ENCODE measurements at places on chromosomes 11 and 22.

DNA sequence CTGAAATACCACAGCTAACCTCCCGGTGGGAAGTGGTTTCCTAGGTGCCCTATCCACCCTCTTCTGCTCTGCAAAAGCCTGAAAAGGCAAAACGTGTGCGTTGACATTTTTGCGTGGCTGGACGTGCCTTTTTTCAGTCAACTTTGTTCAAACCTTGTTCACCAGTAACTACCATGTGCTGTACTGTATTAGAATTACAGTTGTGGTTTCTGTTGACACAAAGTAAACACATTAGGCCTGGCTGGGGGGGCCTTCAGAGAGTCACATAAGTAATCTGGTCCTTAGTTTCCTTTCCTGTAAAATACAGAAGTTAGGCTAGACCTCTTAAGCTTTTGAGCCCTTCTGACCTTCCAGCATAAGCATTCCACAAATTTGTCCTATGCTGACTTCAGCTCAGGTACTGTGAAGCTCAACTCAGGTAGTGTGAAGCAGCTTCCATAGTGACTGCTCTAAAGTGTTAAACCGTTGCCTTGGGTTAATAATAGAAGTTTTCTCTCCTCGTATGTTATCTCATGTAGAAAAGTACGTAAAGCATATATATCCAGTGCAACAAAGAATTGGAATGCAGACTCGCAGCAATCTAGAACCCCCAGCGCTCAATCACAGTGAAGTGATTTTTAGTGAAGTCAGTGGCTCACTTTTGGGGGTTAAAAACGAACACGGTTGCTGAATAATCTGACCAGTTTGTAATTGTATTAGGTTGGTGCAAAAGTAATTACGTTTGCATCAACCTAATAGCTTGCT is 1.8 kb downstream of the EWSR1 start:
- no peak for DNase-seq

GRCh38 chr11:3626250-3626960 is 15.4 kb downstream of the ART5 start:
- DNase-seq: no peak

- no peak for DNase-seq
These were observed 34.7 kb downstream of the ALG9 start for GRCh38 chr11:111836721-111837120.

DNA sequence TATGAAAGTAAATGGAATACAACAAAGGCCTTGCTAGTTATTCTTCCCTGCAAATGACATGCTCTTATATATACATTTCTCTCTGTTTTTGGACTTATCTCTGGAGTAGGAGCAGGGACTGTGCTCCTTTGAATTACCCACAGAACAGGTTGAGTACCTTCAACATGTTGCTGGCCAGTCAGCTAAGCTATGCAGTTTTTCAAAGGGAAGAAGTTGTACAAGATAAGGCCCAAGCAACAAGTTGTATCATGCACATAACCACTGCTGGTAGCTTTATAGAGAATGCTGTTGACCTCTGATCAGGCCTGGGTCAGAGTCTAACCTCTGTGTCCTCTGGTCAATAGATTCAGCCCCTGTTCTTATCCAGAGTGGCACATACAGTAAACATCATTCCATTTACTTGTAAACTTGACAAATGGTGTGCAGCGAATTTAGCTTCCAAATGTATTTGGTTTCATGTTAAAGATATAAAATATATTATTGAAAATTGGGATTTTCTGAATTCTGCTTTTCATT is 99.6 kb downstream of the C11orf87 start:
- DNase-seq: no peak

- DNase-seq: peak; percentile 56
These were observed 707 bp upstream of the FTH1 start for GRCh38 chr11:61967924-61968757.

DNA sequence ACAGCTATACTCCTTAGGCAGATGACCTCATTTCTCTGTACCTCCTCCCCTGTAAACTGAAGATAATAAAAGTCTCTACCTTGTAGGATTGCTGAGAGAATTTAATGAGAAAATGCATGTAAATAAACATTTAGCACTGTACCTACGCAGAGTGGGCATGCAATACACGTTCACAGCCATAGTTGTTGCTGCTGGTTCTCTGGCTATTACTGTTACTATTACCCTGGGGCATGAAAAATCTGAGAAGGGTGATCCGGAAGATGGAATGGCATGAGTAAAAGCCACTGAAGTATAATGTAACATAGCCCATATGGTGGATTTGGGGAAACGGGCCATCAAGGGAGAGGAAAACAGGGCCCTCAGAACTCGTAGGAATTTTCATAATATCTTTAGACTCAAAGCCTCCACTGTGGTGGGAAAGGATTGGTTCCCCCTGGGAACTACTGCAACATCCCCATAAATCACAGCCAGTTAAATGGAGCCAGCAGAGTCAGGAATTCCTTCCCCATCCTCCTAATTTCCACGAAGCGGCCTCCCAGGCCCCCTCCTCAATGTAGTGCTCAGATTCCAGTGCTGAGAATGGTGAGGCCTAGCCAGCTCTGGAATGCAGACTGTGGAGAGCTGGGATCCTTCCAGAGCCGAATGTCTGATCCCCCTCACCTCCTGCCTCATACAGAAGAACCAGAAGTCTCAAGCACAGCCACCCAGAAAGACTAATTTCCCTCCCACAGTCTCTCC is 205.3 kb downstream of the MN1 start:
- DNase-seq: no peak

- no peak for DNase-seq
These were observed 95.4 kb upstream of the PITPNB start for GRCh38 chr22:28014211-28015045.

DNA sequence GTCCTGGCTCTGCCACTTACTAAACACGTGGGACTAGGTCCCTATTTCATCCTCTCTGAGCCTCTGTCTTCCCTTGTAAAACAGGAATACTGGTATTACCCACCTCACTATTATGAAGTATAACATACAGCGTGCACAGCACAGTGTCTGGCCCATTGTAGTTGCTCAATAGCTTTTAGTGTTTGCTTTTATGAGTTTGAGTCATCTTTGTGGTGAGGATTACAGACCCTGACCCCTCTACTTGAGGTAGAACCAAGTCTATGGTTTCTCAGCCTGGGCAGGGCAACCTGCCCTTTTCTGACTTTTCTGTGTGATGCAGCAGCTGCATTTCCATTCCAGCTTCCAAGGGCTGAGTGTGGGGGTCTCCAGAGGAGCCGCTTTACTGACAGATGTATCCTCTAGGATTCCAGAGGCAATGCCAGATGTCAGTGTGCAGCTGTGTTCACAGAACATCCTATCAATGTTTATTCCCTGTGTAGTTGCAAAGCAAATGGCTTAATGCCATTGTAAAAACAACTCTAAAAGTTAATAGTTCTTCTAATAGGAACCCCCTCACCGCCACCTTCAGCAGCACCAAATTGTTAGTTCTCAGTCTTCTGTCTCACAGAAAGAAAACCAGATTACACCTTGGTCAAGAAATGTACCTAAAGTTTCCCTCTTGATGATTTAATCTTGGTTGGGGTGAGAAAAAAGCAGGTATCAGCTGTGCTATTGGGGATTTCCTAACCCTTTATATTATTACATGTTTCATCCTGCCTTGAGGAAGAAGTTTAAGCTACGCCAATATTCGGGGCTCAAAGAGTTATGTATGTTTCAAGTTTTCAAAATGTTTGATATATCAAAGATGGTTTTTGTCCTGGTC is 16.8 kb downstream of the PRR5L start:
- no peak for DNase-seq

- peak; percentile 12 for DNase-seq
These were observed 27.8 kb upstream of the SHISAL1 start for GRCh38 chr22:44340271-44341239.

DNA sequence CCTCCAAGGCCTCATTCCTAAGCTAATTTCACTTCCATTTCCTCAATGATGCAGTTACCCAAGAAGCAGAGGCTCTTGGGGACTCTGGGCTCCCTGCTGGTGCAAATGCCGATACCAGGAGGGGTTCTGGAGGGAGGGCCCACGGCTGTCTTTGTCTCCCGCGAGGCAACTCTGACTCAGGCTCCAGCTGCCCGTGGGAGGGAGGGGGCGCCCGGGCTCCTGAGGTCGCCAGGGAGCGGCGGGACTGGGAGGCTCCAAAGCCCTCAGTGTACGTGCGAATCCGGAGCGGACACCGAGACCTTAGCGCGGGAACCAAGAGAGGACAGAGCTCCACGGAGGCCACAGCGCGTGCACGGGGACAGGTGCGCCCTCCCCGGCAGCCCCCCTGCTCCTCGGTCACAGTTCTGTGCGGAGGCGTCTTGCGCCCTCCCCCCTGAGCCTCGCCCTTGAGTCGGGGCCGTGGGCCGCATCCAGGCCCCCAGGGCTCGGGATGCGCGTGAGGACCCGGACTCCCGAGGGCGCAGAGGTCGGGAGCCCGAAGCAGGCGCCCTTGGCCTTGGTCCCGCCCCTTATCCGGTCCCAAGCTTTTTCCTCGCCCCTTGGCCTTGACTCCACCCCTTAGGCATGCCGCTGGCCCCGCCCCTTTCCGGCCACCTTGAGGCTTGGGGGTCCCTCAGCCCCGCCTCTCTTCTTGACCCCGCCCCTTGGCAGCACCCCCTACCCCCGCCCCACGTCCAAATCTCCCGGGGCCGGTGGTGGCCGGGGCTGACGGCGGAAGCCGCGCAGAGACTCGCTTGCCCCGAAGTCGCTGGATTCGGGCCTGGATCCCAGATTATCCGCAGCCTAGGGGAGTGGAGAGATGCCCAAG is 4.7 kb upstream of the SHISA8 start:
- DNase-seq: no peak

- DNase-seq: no peak
These were observed 38.2 kb upstream of the PAK1 start for GRCh38 chr11:77512092-77512491.

GRCh38 chr11:75023446-75024067 is 34.8 kb downstream of the NEU3 start:
- no peak for DNase-seq

DNA sequence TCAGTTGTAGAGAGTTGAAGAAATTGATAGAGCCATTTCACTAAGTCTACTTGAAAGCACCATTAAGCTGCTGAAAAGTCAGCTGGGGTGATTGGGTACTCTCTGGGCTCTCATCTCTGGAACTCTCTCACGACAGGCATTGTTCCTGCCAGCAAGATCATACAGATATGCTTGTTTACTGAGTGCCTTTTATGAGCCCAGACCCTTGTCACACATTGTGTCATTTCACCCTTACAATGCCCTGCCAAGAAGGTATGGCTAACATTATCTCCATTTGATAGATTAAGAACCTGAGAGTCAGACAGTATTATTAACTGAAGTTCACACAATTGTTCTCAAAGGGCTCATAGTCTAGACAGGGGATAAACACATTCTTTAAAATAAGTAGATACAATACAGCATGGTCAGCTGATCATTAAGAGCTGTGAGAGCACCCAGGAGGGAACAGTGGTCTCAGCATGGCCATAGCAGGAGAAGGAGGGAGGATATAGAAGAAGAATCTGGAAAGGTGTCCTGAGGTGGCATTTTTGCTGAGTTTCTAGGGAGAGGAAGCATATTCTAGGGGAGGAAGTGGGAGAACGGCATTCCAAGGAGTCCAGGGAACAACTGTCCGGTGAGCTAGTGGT is 580.5 kb downstream of the INSC start:
- DNase-seq: peak; percentile 56

DNA sequence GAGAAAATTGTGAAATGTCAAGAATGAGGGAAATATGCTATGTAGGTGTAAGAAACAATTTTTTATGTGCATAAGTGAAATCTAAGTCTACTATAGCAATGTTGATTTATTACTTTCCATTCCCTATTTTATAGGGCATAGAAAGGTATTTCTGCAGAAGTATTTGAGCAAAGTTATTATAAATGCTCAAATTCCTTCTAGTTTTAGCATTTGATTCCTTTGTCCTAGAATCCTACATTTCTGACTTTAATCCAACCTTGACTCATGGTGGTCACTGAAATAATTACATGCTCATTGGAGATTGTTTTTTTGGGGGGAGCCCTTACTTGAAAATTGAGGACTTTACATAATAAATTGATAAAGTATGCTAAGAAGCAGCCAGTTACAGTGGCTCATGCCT is 716.6 kb upstream of the LUZP2 start:
- DNase-seq: no peak

DNA sequence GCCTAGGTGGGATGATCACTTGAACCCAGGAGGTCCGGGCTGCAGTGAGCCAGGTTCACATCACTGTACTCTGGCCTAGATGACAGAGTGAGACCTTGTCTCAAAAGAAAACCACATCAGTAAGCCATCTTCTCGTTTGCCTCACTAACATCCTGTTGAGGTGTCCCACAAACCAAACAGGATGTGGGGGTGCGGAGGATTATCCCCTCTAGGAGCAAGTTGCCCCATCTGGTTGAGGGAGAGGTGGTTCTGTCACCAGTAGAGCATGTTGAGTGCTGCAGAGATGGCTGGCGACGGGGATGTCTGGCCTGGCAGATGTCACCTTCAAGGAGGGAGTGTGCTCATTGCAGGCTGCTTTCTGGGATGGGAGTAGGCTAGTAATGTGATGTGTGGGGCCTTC is 72.4 kb downstream of the ZNRF3 start:
- DNase-seq: no peak

GRCh38 chr11:104870910-104871309 is 27.4 kb downstream of the CASP12 start:
- DNase-seq: no peak

- DNase-seq: no peak
These were observed 73.8 kb upstream of the SESN3 start for GRCh38 chr11:95304777-95305176.

- no peak for DNase-seq
These were observed 30.6 kb upstream of the LINC01488 start for GRCh38 chr11:69450857-69451220.

DNA sequence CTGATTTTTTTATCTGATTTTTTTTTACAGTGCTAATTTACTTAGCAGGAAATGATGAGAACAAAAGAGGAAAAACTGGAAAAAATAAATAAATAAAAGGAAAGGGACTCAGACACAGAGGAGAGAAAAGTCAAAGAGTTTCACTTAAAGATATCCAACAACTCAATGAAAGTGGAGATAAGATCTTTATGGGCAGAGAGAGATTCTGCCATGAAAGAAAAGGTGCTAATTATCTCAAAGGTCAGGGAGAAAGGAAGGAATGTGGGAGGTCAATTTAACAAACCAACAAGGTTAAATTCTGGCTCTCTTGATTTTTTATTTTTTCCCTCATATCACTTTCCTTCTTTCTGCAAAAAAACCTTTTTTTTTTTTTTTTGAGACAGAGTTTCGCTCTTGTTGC is 86.0 kb downstream of the DENND5A start:
- DNase-seq: no peak

- peak; percentile 31 for DNase-seq
These were observed 92.3 kb upstream of the TEAD1 start for GRCh38 chr11:12581923-12582322.

GRCh38 chr11:112176077-112176476 is 765 bp downstream of the BCO2 start:
- DNase-seq: no peak

DNA sequence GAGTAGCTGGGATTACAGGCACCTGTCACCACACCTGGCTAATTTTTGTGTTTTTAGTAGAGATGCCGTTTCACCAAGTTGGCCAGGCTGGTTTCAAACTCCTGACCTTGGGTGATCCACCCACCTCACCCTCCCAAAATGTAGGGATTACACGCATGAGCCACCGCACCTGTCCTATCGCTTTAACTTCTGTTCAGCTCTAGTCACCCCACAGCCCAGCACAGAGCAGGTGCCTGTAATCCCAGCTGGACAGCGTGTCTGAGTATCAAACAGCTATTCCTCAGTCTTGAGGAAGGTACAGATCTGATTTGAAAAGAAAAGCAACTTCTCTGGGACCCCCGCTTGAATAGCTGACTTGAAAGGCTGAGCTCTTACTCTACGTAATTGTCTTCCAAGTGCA is 149.1 kb downstream of the CTTN start:
- DNase-seq: peak; percentile 60

GRCh38 chr11:17458268-17458667 is 18.4 kb downstream of the ABCC8 start:
- no peak for DNase-seq

All from NCI-H345 (cell line).